ENCODE measurements at places on chromosomes 4 and X.

DNA sequence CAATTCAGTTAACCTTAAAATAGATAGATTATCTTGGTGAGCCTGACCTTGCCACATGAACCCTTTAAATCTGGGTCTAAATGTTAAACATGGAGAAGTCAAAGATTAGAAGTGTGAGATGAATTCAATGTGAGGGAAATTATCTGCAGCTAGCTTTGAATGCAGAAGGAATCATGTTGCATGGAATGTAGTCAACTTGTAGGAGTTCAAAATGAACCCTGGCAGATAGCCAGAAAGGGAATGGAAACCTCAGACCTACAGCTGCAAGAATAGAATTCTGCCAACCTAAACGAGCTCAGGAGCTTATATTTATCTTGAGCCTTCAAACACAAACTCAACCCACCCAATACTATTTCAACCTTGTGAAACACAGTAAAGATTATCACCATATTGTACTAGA, 632.5 kb downstream of the KCTD8 start:
- DNase-seq: no peak

DNA sequence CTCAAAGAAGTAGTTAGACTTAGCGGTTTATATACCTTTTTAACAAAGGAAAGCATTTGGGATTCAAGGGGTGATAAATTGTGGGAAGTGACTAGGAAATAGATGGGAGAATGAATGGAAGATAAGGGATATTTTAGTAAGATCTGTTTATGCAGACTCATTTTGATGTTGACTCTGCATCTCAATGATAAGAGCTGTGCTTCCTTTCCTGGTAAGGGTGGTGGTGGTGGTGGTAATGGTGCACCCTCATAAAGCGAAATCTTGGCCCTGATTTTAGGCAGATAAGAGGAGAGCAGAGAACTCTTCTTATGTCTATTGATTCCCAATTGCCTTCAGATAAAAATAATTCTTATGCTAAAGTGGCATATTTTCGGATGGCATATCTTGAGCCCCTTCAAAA, 197.1 kb downstream of the SPRY1 start:
- DNase-seq: no peak

GRCh38 chr4:109499513-109499912, 60.5 kb upstream of the MCUB start:
- no peak for DNase-seq

DNA sequence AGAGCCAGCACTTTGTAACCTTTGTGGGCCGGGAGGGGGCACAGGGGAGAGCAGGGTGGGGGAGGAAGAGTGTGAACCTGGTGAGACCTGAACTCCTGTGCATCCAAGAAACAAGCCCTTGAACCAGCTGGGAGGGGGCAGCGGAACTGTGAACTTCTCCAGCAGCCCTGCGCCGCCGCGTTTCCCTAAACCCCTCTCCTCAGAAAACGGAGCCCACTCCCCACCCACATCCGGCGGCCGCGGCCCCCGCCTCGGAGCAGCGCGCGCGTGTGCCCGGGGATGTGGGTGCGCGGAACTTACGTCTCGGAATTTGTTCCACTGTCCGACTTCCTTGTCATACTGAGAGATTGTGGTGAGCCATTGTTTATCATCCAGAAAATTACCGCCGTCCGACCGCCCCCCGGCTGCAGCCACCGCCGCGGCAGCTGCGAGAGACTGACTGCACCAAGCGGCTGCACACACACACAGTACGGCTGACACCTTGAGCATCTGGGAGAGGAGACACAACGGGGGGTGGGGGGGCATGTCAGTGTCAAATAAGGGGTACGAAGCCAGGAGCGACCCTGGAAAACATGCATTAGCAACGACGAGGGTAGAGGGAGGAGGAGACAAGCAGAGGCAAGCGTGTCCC, 494 bp downstream of the SPOCK3 start:
- DNase-seq: peak; percentile 13

DNA sequence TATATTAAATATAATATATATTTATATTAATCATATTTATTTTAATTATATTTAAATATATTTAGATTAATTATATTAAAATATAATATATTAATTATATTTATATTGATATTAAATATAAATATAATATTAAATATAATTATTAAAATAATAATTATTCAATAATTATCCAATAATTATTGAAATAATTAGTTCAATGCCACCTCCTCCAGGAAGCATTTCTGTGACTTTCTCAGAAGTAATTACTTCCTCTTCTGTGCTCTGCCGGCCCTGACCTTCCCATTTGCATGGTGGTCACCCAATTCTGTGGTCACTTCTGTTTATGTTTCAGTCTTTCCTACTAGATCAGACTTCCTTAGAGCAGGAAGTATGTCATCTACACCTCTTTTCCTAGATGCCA, 45.8 kb downstream of the EVC2 start:
- DNase-seq: no peak

DNA sequence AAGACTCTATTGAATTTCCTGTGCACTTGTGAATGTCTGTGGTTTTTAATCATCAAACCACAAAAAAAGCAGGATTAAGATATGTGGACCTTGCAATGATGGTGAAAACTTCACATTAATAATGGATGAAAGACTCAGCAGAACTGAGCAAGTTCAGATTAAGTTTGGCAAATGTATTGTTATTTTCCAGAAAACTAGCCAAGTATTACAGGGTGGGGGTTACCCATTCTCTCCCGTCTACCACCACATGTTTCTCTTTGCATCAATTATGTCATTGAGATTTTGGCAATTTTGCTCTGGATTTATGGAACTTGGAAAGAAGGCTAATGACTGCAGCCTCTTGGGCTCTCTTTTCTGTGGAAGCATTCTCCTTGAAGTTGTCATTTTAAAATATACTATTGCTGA, 577.1 kb downstream of the ANKRD50 start:
- peak; percentile 76 for DNase-seq

DNA sequence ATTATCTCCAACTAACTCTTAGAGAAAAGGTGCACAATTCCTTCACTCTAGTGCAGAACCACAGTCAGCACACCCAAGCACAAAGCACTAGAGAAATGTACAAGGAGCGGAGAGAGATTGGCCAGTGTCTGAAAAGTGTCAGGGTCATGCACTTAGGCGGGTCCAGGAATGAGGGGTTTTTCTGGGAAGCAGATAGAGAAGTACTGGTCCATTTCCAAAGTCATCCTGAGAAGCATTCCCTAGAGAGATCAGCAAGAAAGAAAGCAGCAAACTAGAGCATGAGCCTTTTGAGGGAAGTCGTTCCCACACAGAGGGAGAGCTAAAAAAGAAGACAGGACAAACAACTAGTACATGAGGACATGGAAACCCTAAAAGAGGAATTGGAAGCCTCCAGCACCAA, 168.1 kb upstream of the MAP3K15 start:
- DNase-seq: no peak

GRCh38 chr4:33886356-33886755, 2358.0 kb downstream of the ARAP2 start:
- DNase-seq: no peak

- no peak for DNase-seq
These were observed 134.3 kb downstream of the AMELX start for GRCh38 chrX:11427453-11428071.

DNA sequence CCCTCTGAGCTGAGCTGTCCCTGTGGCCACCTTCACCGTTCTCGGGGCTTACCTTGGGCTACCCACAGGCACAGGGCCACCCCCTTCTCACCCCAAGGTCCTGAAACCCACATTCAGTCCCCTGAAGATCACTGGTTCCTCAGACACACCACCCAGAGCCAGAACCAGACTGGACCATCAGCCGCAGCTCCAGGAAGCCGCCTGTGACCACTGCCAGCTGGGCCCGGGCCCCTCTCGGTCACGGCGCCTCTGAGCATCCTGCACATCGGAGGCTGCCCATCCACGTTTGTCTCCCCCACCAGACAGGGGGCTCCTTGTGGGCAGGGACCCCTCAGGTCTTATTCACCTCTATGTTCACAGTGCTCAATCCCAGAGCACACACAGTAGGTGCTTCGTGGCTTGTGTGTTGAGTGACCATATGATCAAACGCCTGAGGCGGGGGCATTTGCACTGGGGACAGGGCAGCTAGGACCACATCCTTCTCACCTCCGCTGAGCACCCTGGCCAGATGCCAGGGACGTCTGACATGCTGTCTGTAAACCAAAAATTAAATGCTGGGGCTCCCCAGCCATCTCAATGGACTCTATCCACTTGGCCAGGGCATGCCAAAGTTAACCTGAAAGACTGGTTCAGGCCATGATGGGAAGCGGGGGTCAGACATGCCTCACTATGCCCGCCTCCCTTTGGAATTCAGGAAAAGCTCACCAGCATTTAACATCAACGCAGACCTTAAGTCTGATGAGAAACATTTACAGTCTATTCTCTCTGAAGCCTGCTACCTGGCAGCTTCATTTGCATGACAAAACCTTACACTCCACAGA, 109.4 kb upstream of the AFAP1 start:
- no peak for DNase-seq

GRCh38 chrX:85243761-85244449, at the start of the genes SATL1 and ZNF711:
Gene SATL1, minus strand, starts transcription at chrX:85243779. Its CDS starts 134,811 bp downstream, at chrX:85108968.
Gene ZNF711, plus strand, starts transcription at chrX:85243991. Its CDS starts 3,582 bp downstream, at chrX:85247573.
- peak; percentile 73 for DNase-seq

GRCh38 chrX:22360129-22360528, 87.4 kb downstream of the CBLL2 start:
- DNase-seq: no peak

All from fibroblast of skin of right biceps (primary cell).